Right ventricle myocardium inferior (tissue), 1 donor: ENCODE measurements at places on chromosomes 1 and 21.

GRCh38 chr1:63936801-63937200, 163.0 kb downstream of the ROR1 start:
- no peak for DNase-seq

DNA sequence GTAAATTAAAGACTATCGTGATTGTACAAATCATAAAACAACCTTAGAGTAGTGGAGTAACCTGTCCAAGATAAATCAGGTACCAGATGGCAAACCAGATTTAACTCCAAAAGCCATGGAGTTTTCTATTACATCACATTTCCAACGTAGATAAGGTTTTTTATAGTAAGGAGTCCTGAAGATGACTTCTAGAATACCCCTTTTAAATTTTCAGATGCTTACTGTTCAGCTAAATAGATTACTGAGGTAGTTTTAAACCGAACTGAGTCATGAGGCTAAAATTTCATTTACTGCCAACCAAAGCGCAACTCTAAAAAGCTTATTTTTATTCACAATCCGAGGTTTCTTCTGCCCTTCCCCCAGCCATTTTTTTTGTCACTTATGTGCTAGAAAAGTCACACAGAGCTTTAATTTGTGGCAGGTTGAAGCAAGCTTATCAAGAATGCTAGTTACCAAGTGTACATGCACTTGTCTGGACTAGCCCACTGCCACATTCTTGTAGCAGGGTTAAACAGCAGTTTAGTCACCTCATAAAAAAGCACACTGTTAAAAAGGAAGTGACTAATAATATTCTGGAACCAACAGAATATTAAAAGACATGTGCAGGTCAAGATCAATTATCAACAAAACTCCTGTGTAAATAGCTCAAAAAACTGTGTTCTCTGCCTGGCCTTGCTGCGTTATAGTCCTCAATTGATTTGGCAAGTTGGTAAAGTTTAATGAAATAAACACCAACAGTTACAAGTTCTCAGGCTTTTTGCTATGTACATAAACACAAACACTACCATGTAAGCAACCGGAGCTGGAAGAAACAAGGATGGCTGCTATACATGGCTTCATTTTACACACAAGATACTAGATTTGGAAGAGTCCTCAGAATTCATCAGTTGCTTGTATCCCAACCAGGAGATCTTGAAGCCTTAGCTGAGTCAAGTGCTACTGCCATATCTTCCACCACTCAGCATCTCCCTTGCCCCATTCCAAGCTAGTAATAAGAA, 180.3 kb upstream of the DMRTA2 start:
- no peak for DNase-seq

GRCh38 chr1:31769720-31770390, 5.7 kb upstream of the ADGRB2 start:
- no peak for DNase-seq

DNA sequence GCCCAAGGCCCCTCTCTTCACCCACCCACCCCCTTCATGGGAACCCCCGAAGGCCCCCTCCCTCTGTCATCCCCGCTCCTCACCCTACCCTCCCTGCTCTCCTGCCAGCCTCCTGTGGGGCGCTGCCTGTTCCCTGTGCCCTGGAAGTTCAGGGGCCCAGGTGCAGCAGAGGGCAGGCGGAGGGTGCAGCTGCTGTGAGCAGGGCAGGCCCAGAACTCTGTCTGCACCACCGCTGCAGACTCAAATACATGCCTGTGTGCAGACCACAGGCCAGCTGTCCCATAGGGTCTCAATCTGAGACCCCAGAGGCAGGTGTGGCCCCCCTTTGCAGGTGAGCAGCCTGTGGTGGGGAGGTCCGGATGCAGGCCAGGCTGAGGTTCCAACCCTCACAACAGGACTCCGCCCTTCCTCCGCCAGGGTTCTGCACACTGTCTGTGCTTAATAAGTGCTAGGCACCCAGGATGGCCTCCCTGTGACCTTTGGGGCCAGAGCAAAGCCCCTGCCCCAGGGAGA, 62.5 kb downstream of the WNT9A start:
- peak; percentile 67 for DNase-seq

GRCh38 chr1:78015148-78015547, 10.4 kb downstream of the DNAJB4 start:
- no peak for DNase-seq

DNA sequence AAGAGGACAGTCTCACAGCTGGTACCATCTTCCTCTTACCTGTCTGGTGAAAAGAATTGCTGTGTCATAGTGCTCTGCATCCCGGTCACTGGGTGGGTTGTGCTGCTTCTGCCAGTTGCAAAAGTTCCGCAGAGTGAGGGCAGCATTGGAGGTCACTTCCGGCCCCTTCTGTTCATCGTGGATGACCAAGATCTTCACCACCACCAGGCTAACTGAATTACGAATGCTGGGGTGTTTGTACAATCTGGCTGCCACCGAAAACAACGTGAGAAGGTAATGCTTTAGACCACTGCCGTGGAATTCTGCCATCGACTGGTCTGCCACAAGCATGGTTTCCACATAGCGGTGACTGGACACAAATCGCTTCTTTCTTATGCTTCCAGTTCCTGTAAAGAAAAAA, 2.9 kb downstream of the ADAMTS1 start:
- DNase-seq, result no peak

- DNase-seq, result no peak
These were observed 87.9 kb upstream of the HMCN1 start for GRCh38 chr1:185646202-185646683.
